Cortex of kidney (tissue), 1 donor: ENCODE measurements at places on chromosomes 4 and X.

DNA sequence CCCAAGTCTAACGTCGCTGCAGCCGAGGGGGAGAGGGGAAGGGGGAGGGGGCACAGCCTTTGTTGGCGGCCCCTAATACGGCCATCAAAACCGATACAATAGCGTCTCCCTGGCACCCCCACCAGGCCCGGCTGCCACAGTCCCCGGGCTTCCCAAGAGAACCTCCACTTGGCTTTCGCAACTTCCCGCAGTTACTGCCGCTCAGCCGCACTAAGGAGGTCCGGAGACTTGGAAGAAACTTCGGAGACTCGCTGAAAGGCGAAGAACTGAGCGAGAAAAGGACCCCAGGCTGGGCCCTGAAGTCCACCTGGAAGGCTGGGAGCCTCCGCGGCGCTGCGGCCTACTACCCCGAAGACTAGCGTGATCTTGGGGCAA lies 2.8 kb downstream of the NKX6-1 start:
- no peak for DNase-seq

GRCh38 chr4:80788798-80789197 lies 241.7 kb upstream of the BMP3 start:
- DNase-seq, result no peak

GRCh38 chr4:41061482-41062185 lies 152.7 kb downstream of the APBB2 start:
- DNase-seq, result no peak

- DNase-seq, result no peak
These were observed 260.9 kb downstream of the GLUD2 start for GRCh38 chrX:121308276-121308805.

- no peak for DNase-seq
These were observed 172.7 kb upstream of the MED14 start for GRCh38 chrX:40908026-40908425.

GRCh38 chrX:136055651-136056221 lies 70.5 kb downstream of the SLC9A6 start:
- DNase-seq, result no peak

DNA sequence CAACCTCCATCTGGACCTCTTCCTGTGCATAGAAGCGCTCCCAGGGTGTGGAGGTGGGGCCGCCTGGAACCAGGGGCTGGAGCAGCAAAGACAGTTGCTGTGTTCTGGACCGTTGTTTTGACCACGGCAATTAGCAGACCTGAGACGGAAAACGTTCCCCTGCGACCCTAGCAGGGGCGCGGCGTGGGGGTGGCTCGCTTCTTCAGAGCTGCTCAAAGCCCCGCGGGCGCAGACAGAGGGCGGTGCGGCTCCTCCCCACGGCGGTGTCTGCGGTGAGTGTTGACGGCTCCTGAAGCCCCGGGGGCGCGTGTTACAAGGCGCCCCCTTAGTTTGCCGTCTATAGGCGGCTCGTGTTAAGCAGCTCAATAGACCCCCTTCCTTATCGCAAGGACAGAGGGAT lies 79.2 kb downstream of the TRIML1 start:
- no peak for DNase-seq
